Spinal cord (tissue), 10 donors: ENCODE measurements at places on chromosomes 1 and 21.
A peak's percentile ranks its signal among the peaks of the same experiment; 100 is the strongest.

DNA sequence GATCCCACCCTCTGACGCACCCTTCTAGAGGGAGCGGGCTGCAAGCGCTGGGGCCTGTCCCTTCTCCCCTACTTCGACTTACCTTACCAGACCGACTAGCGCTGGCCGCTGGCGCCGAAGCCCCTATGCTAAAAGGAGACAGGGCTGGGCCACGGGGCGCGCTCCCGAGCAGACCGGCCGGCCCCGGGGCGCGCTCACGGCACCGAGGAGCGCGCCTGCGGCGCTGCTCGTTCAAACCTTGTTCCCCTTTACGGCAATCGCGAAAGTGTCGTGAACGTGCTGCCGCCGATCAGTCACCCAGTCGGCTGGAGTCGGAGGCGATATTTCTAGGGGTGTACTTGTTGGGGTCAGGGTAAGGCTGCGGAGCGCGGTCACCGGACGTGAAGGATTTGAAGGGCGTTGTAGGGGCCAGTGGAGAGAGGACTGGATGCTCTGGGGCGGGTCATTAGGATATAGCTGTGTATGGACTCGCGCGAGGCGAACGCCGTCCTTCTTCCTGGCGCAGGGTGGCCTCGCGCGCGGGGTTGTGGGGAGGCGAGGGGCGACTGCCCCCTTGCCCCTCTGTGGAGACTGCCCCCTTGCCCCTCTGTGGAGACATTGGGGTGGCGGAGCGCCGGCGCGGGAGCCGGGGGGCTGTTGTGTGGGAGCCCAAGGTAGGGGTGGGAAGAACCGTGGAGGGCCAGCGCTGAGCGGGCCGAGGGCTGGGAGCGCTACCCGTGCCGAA lies at the start of the genes CEPT1 and DRAM2:
TSS of gene CEPT1 (plus strand) at position 268 of the 724 bp plus-strand sequence. CDS start 7,492 bp downstream, outside the sequence.
TSS of gene DRAM2 (minus strand) at position 138 of the 724 bp plus-strand sequence. CDS start 8,539 bp downstream, outside the sequence.
- peak; percentile 99 for DNase-seq

DNA sequence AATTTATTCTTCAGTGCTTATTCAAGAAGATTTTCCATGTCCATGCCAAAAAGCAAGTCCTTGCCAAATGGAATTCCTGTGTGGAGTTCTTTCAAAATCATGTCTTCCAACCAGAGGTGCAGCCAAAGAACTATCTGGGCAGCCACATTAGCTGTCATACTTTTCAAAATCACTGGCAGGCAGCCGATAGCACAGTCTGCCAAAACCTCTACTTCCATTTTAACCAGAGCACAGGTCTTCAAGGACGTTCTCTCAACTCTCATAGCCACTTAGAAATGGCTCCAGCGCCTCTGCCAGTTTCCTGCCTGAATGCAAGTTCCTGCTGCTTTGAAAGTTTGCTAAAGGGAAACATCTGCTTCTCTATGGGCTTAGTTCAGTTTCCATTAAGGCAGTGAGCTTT lies 975.7 kb upstream of the ADGRL4 start:
- DNase-seq = no peak

DNA sequence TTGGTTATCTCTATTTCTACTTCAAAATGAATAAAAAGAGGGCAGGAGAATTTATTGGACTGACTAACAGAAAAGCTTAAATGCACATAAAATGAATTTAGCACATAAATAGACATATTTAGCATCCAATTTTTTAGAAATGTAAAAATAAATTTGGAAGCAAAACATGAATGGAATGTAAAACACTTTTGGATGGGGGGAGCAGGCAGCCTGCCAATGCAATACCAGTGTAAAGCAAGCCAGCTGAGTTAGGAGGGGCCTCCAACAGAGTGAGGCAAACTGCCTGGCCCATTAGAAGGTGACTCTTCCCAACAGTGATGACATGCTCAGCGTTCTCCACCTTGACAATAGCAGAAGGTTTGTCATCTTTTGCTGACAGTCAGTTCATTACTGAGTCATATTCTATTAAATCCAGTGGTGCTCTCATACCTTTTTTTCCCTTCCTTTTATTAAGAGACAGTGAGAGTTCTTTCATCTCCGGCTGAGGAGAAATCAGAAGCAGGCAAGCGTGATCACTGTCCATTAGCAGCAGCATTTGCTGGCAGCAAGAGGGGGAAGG lies 19.5 kb upstream of the EXO1 start:
- no peak for DNase-seq

DNA sequence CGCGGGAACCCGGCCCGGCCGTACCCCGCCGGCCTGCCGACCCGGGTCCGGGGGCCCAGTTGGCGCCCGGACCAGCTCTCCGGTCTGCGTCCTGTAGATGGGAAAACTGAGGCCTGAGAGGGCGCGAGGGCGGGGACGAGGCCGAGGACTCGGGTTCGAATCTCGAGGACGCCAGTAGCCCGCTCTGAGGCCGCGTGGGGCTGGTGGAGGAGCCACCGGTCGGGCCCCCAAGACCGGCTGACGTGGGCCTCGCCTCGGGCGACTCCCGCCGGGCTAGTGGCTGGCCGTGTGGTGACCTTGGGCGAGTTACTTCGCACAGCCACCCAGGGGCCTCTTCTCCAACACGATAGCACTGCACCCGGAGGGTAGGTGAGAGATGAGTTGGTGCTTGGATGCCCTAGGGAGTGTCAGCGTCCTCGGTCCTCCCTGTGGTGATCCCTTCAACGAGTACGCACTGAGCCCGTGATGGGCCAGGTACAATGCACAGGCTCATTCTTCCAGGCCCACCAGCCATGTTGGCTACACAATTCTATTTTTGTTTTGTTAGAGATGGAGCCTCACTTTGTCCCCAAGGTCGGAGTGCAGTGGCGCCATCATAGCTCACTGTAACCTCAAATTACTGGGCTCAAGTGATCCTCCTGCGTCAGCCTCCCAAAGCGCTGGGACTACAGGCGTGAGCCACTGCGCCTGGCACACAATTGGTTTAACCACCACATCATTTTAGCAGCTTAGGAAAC lies 404 bp upstream of the SCMH1 start:
- no peak for DNase-seq

GRCh38 chr1:154735061-154735803 lies 127.2 kb upstream of the ADAR start:
- DNase-seq = no peak

- DNase-seq = no peak
Measured at GRCh38 chr1:154352245-154352580, 26.9 kb downstream of the ATP8B2 start.

DNA sequence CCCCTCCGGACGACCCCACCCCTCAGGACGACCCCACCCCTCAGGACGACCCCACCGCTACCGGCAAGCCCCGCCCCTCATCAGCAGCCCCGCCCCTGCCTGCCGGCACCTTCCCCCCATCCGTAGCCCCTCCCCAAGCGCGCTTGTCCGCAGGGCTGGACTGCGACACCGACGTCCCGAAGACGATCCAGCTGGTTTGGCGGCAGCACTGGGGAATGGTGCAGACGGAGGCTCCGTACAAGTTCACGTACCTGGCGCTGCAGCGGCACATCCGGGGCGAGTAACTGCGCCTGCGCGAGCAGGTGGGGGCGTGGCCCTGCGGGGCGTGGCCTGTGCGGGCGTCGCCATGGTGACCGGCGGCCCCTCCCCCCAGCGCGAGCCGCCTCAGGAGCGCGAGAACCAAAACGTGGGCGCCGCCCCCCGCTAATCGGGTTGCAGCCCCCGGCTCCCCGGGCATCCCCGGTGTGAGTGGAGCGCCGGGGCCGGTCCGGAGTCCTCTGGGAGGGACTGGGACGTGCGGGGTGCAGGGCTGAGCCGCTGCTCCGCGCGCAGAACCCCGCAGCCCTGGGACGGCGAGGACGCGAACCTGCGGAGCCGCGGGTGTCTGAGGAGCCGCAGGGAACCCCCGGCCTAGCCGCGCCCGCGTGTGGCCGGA lies 4.9 kb downstream of the RNF223 start:
- DNase-seq = peak; percentile 86

GRCh38 chr1:228469413-228470162 lies 17.6 kb upstream of the RNF187 start:
- DNase-seq = peak; percentile 37

DNA sequence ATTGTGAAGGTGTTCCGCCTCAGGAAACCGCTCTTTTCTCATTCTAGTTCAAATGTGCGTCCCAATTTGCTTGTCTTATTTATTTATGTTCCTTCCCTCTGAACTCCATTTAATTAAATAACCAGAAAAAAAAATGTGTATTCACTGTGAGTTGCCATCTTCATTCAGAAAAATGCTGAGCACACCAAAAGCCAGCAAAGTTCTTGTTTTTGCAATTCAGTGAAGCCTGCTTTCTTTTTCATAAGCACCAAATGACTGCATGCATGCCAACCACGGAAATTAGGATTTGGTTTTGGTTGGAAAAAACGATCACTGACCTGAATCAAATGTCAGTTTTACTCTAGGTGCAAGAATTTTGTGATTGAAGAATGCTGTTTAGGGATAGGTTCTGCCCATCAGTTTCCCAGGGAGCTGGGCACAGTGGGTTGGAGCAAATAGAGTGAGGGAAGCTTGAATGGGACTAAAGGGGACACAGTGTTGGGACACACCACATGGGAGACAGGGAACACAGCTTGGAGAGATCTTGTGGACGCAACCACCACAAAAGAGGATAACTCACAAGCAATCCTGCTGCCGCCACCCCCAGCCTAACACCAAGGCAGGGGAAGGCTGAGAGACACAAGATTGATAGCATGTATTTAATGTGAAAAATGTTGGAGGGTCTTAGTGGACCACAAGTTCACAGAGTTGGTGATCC lies 183.4 kb upstream of the GALNT2 start:
- DNase-seq = peak; percentile 60

GRCh38 chr1:158056498-158056897 lies 63.1 kb downstream of the KIRREL1 start:
- no peak for DNase-seq

GRCh38 chr1:75765697-75766355 lies 20.2 kb upstream of the RABGGTB start:
- no peak for DNase-seq

GRCh38 chr1:18948913-18949685 lies 7.4 kb downstream of the IFFO2 start:
- peak; percentile 39 for DNase-seq

DNA sequence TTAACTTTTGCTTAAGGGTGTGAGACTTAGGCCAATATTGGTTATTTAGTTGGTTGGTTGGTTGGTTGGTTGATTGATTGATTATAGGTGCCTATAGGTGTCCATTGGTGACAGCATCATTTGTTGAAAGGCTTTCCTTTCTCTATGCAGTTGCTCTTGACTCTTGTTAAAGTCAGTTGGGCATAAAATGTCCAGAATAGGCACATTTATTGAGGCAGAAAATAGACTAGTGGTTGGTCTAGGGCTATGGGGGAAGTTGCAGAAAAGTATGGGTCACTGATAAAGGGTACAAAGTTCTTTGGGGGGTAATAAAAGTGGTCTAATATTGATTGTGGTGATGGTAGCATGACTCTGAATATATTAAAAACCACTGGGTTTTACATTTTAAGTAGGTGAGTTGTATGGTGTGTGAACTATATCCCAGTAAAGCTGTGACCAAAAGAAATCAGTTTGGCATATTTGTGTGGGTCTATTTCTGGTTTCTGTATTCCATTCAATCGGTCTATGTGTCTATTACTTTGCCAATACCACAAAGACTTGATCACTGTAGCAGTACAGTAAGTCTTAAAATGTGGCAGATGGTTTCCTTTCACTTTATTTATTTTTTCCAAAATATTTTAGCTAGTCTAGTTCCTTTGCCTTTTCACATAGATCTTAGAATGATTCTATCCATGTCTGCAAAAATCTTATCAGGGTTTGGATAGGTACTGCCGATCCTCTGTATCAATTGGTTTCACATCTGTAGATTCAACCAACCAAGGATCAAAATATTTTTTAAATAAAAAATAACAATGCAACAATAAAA lies 63.0 kb downstream of the ATP1A1 start:
- no peak for DNase-seq

DNA sequence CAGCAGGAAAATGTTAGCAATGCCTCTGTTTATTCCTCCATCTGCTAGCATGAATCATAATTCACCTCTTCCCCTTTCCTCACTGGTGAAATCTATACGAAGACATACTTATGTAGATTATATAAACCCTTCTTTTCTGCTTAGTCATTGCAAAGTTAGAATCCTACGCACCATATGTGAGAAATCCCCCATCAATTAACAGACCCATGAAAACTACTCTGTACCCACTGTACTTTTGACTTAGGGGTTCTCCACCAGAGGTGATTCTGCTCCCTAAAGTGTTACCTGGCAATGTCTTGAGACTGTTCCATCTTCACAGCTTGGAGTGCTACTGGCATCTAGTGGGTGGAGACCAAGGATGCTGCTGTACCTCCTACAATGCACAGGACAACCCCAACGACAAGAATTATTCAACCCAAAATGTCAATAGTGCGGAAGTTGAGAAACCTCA lies 49.6 kb upstream of the KCTD3 start:
- DNase-seq = no peak

GRCh38 chr1:181986907-181987305 lies 74.6 kb downstream of the ZNF648 start:
- no peak for DNase-seq

GRCh38 chr1:226069811-226070489 lies 7.4 kb downstream of the H3-3A start:
- no peak for DNase-seq

DNA sequence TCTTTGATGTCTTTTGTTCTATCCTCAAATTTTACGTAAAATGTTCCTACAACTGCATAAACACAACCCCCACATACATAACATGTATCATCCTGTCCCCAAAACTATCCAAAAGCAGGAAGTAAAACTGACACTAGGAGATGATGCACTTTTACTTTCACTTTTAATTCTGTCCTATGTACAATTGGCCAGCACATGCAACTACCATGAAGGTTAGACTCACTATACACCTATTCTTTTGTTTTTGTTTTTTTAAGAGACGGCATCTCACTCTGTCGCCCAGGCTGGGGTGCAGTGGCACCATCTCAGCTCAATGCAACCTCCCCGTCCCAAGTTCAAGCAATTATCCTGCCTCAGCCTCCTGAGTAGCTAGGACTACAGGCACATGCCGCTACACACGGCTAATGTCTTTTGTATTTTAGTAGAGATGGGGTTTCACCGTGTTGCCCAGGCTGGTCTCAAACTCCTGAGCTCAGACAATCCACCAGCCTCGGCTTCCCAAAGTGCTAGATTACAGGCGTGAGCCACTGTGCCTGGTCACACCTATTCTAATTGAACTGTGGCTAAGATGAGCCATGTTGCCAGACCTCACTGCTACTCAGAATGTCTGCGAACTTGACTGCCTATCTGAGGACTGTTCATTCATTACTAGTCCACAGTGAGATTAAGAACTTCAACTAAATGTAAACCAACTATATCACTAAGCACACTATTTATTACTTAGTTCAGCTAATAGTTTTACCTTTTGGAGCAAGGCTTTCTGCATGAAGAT lies 48.0 kb downstream of the TOR3A start:
- no peak for DNase-seq

GRCh38 chr1:23441446-23442148 lies 17.0 kb upstream of the TCEA3 start:
- DNase-seq = no peak

DNA sequence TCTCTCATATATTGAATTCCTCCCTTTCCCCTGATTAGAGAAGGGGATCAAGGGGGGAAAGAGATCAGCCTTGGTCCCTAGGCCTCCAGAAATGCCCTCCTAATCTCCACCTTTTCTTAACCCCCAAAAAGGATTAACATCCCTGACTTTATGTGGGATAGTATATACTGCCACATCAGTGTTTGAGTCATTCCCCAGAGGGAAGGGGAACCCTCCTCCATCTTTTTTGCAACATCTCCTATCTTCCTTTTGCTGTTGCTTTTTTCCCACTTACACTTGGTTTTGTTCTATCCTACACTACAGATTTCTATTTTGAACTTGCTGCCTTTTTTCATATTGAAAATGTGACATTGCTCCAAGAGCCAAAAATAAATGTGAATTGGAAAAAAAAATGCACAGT lies 65.4 kb upstream of the PODN start:
- DNase-seq = no peak
